ENCODE measurements at places on chromosomes 16 and 17.

DNA sequence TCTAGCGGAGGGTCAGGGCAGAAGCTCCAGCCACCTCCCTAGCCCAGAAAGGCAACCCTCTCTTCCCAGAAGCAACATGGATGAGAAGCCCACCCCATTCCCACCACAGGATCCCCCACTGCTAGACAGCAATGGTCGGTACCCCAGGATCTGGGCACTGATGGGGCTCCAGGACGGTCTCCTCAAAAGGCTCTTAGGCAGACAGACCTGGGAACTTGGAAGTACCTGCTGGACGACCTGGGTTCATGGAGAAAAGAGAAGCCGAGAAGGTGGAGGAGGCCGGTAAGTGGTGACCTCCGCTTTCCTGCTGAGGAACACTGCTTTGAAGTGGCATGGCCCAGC is 96.6 kb downstream of the TBC1D16 start:
- no peak for DNase-seq

DNA sequence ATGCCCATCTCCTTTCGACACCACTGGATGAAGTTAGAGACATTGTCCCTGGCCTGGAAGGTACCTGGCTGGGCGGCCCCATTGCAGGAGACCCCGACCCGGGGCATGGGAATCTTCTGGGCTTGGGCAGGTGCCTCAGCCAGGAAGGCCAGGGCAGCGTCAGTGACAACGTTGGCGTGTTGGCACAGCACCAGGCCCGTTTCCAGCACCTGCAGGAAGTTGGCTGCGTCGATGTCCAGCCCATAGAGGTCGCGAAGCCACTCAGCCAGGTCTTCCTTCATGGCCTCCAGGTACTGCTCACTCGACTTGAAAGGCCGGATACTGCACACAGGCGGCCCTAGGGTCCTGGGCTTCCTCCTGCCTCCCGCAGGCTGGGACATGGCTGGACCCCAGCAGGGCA is 568 bp downstream of the GAS2L2 start:
- no peak for DNase-seq

- DNase-seq = no peak
These were observed 32.9 kb downstream of the SNX29 start for GRCh38 chr16:12009462-12009861.

DNA sequence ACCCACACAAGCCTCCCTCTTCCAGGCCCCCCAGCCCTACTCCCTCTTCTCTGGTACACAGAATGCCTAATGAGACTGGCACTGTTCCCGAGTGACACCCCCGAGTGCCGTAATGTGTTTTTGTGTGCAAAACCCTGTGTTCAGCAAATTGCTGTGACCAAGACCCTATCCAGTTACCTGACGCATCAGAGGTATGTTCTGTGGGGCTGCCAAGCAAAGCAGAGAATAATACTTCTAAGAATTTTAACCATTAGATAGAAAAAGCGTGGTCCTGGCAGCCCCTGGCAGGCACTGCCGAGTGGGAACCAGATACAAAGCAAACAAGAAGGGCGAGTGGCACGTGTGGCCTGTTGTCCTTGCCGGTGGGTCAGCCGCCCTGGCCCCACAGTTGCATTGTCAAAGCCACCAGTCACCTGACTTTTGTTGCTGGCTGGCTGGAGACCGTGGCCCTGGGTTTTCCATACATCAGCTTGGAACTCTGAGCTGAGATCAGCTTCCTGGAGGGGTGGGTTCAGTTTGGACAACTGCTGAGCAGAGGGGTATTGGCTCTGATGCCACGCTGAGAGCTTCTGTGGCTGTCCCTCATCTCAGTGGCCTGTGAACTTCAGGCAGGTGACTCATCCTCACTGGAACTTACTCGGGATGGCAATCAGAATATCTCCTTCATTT is 69.1 kb upstream of the BRD7 start:
- no peak for DNase-seq

DNA sequence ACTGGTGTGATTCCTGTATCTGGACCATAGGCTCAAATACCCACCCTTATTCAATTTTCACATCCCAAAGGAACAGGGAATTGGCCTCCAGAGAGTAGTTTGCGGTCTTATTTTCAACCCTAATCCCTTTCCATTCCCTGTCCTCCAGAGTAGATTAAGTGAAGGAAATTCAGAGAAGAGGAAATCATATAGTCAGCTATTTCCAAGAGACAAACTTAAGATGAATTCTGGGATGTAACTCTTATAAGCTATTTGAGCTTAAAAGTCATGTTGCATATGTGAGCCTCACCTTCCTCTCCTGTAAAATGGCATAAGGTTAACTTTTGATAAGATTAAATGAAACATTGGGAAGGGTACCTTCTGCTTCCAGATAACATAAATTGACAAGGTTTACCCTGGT is 37.4 kb upstream of the ADAMTS18 start:
- DNase-seq = no peak

DNA sequence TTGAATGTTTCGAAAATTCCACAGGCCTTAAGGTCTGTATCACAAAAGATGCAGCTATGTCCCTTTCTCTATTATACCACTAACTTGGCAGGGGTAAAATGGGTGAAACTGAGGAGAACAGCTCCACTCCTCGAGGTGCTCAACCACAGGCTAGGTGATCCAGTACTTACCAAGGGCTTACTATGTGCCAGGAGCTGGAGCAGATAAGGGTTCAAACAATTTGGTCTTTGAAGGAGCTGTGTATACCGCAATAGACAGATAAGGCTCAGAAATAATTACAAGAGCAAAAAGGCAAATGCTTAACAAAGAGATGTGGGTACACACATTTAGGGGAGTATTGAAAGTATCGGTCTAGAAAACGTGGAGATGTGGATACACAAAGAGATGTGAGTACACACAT is 1.5 kb downstream of the XPO6 start:
- no peak for DNase-seq

GRCh38 chr16:21644674-21645073 is 7.7 kb downstream of the IGSF6 start:
- DNase-seq = no peak

- DNase-seq = no peak
These were observed 4.9 kb downstream of the MYO15B start for GRCh38 chr17:75592348-75593020.

DNA sequence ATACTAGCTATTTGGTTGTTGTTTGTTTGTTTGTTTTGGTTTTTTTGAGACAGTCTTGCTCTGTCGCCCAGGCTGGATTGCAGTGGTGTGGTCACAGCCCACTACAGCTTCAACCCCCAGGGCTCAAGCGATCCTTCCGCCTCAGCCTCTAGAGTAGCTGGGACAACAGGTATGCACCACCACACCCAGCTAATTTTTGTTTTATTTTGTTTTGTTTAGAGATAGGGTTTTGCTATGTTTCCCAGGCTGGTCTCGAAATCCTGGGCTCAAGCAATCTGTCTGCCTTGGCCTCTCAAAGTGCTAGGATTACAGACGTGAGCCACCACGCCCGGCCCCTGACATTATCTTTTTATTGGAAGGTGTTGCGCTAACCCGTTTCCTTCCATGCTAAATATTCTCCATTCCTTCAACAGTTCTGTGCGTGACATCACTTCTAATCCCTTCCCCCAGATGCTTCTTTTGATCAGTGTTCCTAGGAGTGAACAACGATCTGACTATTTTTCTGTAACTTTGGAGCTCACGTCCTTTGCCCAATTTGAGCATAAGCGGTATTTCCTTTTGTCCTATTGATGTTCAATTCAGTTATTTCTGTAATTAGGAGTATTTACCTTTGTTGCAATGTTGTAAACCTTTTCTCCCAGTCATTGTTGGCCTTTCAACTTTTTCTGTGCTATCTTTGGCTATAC is 30.2 kb upstream of the EMP2 start:
- DNase-seq = no peak

DNA sequence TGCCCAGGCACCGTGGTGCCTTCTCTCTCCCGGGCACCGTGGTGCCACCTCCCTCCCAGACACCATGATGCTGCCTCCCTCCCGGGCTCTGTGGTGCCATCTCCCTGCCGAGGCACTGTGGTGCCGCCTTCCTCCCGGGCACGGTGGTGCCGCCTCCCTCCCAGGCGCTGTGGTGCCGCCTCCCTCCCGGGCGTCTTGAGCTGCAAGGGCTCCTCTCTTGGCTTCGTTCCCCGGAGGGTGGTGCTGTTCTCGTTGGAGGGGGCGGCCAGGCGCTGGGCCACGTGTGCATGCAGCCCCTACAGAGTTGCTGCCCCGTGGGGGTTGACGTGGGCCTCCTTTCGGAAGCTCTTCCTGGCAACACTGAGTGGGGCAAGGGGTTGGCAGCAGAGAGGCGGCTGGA is 8.2 kb downstream of the CENPX start:
- DNase-seq = no peak

GRCh38 chr17:7029659-7030058 is 6.2 kb upstream of the SLC16A13 start:
- DNase-seq = peak; percentile 79
